ENCODE measurements at places on chromosomes 4 and X.

GRCh38 chrX:73127700-73128241 lies 48.5 kb upstream of the PABPC1L2A start:
- no peak overlapping the region for H3K27ac ChIP-seq
- no peaks in the 10 kb centered on the region for H3K36me3 ChIP-seq
- no peaks in the 10 kb centered on the region for H3K27me3 ChIP-seq
- H3K4me1 ChIP-seq: no peaks in the 10 kb centered on the region

GRCh38 chr4:168619266-168619631 lies 122.4 kb downstream of the PALLD start:
- H3K4me3 ChIP-seq: no peak overlapping the region
- DNase-seq: no peak
- no peak overlapping the region for H3K27ac ChIP-seq
- no peaks in the 10 kb centered on the region for H3K36me3 ChIP-seq

- no peaks in the 10 kb centered on the region for H3K27me3 ChIP-seq
- H3K36me3 ChIP-seq: no peaks in the 10 kb centered on the region
- no peak overlapping the region for H3K4me3 ChIP-seq
- peak overlapping the region; percentile 45 for H3K27ac ChIP-seq
- no peak for DNase-seq
- H3K4me1 ChIP-seq: peaks cover 15% of the 10 kb centered on the region
Measured at GRCh38 chr4:152106113-152106763, 345.4 kb upstream of the GATB start.

DNA sequence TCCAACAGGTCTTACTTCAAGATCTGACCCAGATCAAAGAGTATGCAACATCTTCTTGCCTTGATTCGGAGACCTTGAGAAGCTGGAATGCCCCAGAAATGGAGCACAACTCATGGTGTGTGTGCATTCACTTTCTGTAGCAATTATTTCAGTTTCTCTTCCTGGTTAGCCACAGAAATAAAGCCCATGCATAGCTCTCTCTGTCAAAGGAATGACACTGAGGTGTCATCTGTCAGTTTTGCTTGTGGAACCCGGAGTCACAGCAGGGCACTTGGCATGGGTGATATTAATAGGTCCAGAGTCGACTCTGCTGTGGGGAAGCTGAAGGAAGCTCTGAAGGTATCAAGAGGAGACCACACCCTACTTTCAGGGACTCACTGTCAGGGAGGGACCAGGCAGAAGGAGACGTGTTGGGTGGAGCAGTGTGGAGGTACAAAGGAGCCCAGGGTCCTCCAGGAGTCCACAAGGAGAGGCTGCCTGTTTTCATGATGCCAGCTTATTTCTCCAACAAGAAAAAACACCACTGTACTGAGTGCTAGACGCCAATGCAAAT lies 10.7 kb downstream of the CLNK start:
- no peaks in the 10 kb centered on the region for H3K27me3 ChIP-seq
- no peak for DNase-seq
- no peak overlapping the region for H3K27ac ChIP-seq
- H3K36me3 ChIP-seq: no peaks in the 10 kb centered on the region
- H3K4me1 ChIP-seq: no peaks in the 10 kb centered on the region
- no peak overlapping the region for H3K4me3 ChIP-seq

DNA sequence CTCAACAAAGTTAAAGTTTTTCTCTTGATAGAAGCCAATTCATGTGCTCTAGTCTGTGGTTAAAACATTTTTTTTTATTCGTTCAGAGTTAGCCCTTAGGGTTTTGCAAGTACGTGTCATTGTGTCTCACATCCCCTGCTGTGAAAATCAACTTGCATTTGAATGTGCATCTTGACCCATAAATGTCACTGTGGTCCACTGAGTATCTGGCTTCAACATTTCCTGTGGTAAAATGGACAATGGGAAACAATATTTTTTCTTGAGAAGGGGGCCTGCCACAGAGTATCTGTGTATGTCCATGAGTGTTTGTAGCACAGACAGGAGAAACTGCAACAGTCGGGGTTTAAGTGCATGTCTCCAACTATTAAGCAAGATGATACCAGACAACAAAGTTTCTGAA lies 554.8 kb upstream of the TENM3 start:
- no peak overlapping the region for H3K27ac ChIP-seq
- no peaks in the 10 kb centered on the region for H3K27me3 ChIP-seq
- H3K4me3 ChIP-seq: no peak overlapping the region
- no peaks in the 10 kb centered on the region for H3K36me3 ChIP-seq

GRCh38 chr4:81258841-81259550 lies 44.0 kb upstream of the PRKG2 start:
- no peak overlapping the region for H3K27ac ChIP-seq
- H3K36me3 ChIP-seq: no peaks in the 10 kb centered on the region
- H3K4me1 ChIP-seq: no peaks in the 10 kb centered on the region
- H3K27me3 ChIP-seq: no peaks in the 10 kb centered on the region
- DNase-seq: no peak

GRCh38 chr4:953574-953915 lies 19.8 kb downstream of the DGKQ start:
- H3K4me3 ChIP-seq: no peak overlapping the region
- DNase-seq: no peak
- no peaks in the 10 kb centered on the region for H3K4me1 ChIP-seq
- H3K27ac ChIP-seq: no peak overlapping the region

GRCh38 chr4:76301068-76301774 lies 5.3 kb upstream of the STBD1 start:
- peaks cover 31% of the 10 kb centered on the region for H3K4me1 ChIP-seq
- H3K4me3 ChIP-seq: no peak overlapping the region
- no peaks in the 10 kb centered on the region for H3K27me3 ChIP-seq
- no peak for DNase-seq

GRCh38 chr4:54954656-54955388 lies 170.6 kb downstream of the KDR start:
- no peaks in the 10 kb centered on the region for H3K4me1 ChIP-seq
- H3K4me3 ChIP-seq: no peak overlapping the region
- H3K36me3 ChIP-seq: no peaks in the 10 kb centered on the region
- no peak for DNase-seq

DNA sequence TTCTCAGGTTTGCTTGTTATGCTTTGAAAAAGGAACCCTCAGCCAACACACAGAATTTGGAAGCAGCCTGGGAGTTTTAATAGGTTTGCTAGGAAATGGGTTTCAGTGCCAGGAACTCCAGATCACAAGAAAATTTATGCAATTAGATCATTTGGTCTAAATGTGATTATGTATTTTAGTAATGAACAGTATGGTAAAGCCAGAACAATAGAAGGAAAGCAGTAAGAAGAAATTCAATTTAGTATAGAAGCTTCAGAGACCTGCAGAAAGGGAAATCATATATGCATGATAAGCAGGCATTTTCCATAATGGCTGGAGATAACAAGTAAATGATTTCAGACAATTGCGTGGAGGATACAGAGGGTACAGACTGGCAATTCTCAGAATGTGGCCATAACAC lies 184.7 kb downstream of the KCNIP4 start:
- H3K4me3 ChIP-seq: no peak overlapping the region
- H3K4me1 ChIP-seq: no peaks in the 10 kb centered on the region
- no peaks in the 10 kb centered on the region for H3K27me3 ChIP-seq
- DNase-seq: no peak
- no peak overlapping the region for H3K27ac ChIP-seq
- no peaks in the 10 kb centered on the region for H3K36me3 ChIP-seq

DNA sequence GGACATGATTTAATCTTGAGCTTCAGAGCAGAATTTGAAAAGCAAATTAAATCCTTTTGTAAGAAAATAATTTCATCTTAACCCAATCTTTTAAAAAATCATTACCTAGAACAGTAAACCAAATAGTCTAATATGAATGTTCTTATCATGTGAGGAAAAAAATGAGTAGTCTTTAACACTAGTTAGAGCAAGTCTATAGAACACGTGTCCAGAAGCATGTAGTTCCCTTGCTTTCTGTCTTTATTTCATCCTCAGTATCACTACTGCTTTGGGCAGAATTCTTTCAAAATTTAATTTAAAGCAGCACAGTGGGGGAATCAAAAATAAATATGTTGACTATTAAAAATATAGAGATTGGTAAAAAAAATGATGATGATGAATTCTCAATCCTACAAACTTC lies 2.1 kb downstream of the RBM47 start:
- no peaks in the 10 kb centered on the region for H3K27me3 ChIP-seq

DNA sequence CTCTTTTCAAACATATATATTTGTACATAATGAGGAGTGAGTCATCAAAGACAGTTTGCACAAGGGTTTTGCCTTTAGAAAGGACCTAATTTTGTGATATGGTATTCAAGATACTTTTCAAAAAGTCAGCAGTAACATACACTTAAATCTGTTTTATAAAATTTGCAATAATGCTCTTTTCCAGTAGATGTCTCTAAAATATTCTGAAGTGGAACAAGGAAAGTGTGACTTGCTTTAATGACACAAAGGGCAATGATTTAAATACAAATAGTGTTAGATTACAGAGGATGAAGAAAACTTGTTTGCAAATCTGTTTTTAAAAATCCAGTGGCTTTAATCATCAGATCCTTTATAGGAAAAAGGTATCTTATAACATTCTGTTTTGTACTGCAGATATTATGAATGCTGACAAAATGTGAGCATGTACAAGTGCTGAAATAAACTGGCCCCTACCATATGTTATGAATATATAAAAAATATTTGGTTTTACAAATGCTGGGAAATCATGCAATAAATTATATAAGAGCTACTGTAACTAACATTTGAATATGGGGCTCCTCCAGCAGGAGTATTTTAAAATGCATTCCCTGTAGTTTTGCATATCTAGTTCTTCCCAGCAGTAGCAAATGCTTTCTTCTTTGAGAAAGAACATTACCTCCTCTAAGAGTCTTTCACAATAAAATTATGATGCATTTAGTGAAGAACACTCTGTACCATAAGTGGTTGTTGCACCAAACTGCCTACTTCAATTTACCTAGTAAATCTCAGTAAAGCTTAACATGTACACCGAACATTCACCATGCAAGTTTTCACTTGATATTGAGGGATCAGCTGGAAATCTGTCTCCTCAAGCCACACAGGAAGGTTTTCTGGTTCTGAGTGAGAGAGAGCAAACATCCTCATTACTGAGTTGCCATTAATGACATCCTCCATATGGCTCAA lies 20.2 kb downstream of the MMRN1 start:
- no peak for DNase-seq
- no peaks in the 10 kb centered on the region for H3K27me3 ChIP-seq

- no peak overlapping the region for H3K27ac ChIP-seq
- H3K4me1 ChIP-seq: no peaks in the 10 kb centered on the region
- no peaks in the 10 kb centered on the region for H3K36me3 ChIP-seq
- H3K4me3 ChIP-seq: no peak overlapping the region
- no peaks in the 10 kb centered on the region for H3K27me3 ChIP-seq
Measured at GRCh38 chr4:175806727-175807126, 5.3 kb downstream of the GPM6A start.

DNA sequence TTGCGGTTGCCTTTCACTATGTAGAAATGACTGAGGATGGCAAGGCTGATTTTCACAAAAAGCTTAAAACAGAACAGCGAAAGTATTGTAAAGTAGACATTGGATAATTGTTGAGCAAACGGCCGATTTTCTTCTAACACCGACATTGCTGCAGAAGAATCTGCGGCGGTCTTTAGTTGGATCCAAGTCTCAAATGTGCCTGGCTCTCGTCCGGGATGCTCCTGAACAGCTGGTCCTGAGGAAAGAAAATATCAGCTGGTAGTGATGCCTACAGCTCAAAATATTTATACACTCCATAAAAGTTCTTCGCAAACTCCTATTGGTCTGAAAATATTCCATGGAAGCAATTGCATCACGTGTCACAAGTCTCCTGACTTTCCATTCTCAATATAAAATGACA lies at the start of gene ASB5:
Gene ASB5 (minus strand): TSS at position 260 of the 400 bp plus-strand sequence. CDS start 114 bp downstream, at position 146.
- no peaks in the 10 kb centered on the region for H3K36me3 ChIP-seq
- no peaks in the 10 kb centered on the region for H3K4me1 ChIP-seq
- no peaks in the 10 kb centered on the region for H3K27me3 ChIP-seq

GRCh38 chr4:38009421-38009820 lies 49.2 kb downstream of the PTTG2 start:
- DNase-seq: no peak
- peak overlapping the region; percentile 51 for H3K27ac ChIP-seq
- no peaks in the 10 kb centered on the region for H3K27me3 ChIP-seq
- no peak overlapping the region for H3K4me3 ChIP-seq

GRCh38 chr4:48575964-48576363 lies 85.9 kb downstream of the ZAR1 start:
- no peak overlapping the region for H3K4me3 ChIP-seq
- no peak for DNase-seq
- no peaks in the 10 kb centered on the region for H3K36me3 ChIP-seq
- no peaks in the 10 kb centered on the region for H3K27me3 ChIP-seq
- no peak overlapping the region for H3K27ac ChIP-seq

GRCh38 chr4:176635372-176636261 lies 157.1 kb downstream of the VEGFC start:
- H3K4me1 ChIP-seq: no peaks in the 10 kb centered on the region
- no peaks in the 10 kb centered on the region for H3K36me3 ChIP-seq
- DNase-seq: no peak
- no peak overlapping the region for H3K4me3 ChIP-seq
- H3K27me3 ChIP-seq: no peaks in the 10 kb centered on the region

GRCh38 chrX:22090181-22090580 lies 58.1 kb downstream of the PHEX start:
- no peak overlapping the region for H3K4me3 ChIP-seq
- no peaks in the 10 kb centered on the region for H3K36me3 ChIP-seq
- no peak for DNase-seq
- no peak overlapping the region for H3K27ac ChIP-seq

GRCh38 chr4:175421506-175421905 lies 390.6 kb downstream of the GPM6A start:
- no peak overlapping the region for H3K27ac ChIP-seq
- H3K4me1 ChIP-seq: no peaks in the 10 kb centered on the region
- no peak overlapping the region for H3K4me3 ChIP-seq
- DNase-seq: no peak
- no peaks in the 10 kb centered on the region for H3K36me3 ChIP-seq
- H3K27me3 ChIP-seq: no peaks in the 10 kb centered on the region

- no peaks in the 10 kb centered on the region for H3K27me3 ChIP-seq
- no peak overlapping the region for H3K4me3 ChIP-seq
- no peaks in the 10 kb centered on the region for H3K36me3 ChIP-seq
- DNase-seq: no peak
- H3K27ac ChIP-seq: no peak overlapping the region
Measured at GRCh38 chr4:143375326-143376073, 38.8 kb downstream of the GAB1 start.

DNA sequence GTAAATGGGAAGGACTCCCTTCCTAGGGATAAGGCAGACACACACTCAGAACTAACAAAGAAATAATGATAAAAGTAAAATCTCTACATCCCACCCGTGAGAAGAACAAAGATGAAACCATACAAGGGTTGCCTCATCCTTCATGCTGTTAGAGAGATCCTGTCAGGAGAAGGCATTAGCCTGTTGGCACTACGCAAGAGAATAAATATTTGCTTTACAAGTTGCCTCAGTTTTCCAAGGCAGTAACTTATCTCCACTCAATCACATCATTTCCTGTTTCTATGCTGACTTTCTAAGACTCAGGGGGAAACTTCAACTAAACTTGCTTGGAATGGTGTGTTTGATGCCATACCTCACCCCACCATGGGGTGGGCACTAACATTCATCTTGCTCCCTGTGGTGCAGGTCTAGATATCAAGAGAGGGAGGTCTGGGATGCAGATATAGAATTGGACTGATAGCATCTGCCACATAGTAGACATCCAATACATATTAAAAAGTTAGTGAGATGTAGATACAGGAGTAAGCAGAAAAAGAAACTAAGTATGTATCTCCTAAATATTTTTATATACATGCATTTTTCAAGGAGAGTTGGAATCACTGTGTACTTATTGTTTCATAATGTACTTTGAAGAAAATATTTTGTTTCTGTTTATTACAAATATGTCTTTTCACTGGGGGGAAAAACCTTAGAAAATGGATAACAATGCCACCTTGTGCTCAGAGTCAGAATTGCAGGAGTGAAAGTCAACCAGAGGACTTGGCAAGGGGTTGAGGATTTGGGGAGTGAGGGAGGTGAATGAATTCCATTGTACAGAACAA lies 57.2 kb upstream of the BEX4 start:
- no peak for DNase-seq
- H3K36me3 ChIP-seq: no peaks in the 10 kb centered on the region
- H3K27ac ChIP-seq: no peak overlapping the region
- no peaks in the 10 kb centered on the region for H3K4me1 ChIP-seq

Measured in vagina (tissue), 2 donors.